Endothelial cell of umbilical vein (primary cell): ENCODE measurements at places on chromosomes 1 and 21.

- H3K27me3 ChIP-seq: no peaks in the 10 kb centered on the region
- H3K36me3 ChIP-seq: no peaks in the 10 kb centered on the region
Observed at GRCh38 chr1:1910651-1911331, 4.3 kb upstream of the CALML6 start.

DNA sequence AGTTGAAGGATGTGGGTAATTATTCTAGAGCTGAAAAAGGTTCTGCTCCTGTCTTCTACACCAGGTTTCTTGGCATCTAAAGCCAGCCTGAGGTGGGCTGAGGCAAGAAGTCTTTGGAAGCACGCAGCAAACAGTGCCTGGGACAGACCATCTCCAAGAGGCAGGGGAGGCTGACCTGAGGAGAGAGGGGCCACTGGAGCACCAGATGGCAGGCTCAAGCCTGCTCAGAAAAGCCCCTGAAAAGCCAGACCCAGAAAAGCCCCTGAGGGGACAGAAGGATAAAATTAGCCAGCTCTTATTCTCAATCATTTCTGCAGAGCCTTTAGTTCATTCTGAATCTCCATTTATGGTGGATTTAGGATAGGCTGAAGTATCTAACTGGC is 17.1 kb downstream of the FCRL4 start:
- DNase-seq: no peak
- no peak overlapping the region for H3K27ac ChIP-seq
- no peaks in the 10 kb centered on the region for H3K4me1 ChIP-seq
- no peaks in the 10 kb centered on the region for H3K36me3 ChIP-seq
- no peak overlapping the region for H3K4me3 ChIP-seq
- peaks cover 2% of the 10 kb centered on the region for H3K27me3 ChIP-seq

GRCh38 chr1:19395678-19396192 is 83.6 kb downstream of the SLC66A1 start:
- H3K36me3 ChIP-seq: no peaks in the 10 kb centered on the region
- H3K4me3 ChIP-seq: no peak overlapping the region
- no peaks in the 10 kb centered on the region for H3K27me3 ChIP-seq
- H3K27ac ChIP-seq: no peak overlapping the region

DNA sequence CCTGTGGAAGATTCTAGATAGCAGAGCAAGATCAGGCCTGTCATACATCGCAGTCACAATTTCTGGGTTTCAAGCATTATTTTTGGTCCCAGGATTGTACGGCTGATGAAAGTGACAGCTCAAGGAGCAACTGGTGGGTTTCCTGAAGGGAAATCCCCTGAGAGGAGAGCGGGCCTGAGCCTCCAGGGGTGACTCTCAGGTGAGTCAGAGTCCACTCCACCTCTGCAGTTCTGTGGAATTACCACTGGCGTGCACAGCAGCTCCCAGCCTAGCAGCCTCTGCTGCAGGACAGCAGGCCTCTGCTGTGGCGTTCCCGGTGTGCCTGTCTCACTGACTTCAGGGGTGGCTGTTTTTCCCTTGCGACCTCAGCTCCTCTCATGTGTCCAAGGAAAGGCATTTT is 24.4 kb downstream of the SLC66A1 start:
- H3K36me3 ChIP-seq: peaks cover 3% of the 10 kb centered on the region
- no peak overlapping the region for H3K27ac ChIP-seq
- no peaks in the 10 kb centered on the region for H3K27me3 ChIP-seq
- no peak for DNase-seq
- peaks cover 4% of the 10 kb centered on the region for H3K4me1 ChIP-seq

DNA sequence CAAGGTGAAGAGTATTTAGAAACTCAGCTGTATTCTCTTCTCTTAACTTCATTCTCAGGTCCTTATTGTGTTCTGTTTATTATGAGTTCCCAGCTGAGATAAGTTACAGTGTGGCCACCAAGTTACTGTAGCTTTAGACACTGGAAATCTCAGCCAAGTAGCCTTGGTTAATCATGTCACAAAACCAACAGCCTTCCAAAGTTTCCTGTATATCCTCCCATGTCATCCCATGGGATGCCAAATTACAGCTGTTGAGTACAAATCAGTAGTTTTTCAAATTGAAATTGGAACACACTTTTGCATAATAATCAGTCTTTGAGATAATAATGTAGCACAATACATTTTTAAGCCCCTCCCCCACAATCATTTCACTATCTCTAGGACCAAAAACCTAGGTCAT is 10.7 kb downstream of the ADAMTS5 start:
- no peaks in the 10 kb centered on the region for H3K36me3 ChIP-seq
- no peak for DNase-seq
- H3K4me1 ChIP-seq: no peaks in the 10 kb centered on the region
- no peak overlapping the region for H3K27ac ChIP-seq
- H3K4me3 ChIP-seq: no peak overlapping the region

DNA sequence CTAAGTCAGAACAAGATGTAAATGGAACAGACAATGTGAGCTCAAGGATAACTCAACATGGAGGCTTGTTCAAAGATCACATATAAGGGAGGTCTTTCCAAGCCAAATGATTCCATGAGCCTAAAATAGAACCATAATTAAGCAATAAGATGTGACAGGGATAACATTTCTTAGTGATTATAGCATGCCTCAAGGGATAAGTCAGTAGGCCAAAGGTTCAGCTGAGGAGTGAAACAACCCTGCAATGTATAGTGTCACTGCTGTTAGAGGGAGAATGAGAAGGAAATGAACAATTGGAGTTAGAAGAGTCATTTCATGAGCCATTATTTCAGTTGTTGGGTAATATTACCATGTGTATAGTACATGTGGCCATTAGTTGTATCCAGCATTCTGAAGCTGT is 25.0 kb downstream of the GORAB start:
- H3K4me3 ChIP-seq: no peak overlapping the region
- DNase-seq: no peak
- H3K36me3 ChIP-seq: peaks cover 3% of the 10 kb centered on the region
- H3K27me3 ChIP-seq: no peaks in the 10 kb centered on the region
- H3K4me1 ChIP-seq: no peaks in the 10 kb centered on the region

GRCh38 chr1:59845091-59845490 is 30.3 kb downstream of the HOOK1 start:
- H3K27ac ChIP-seq: no peak overlapping the region
- H3K4me1 ChIP-seq: no peaks in the 10 kb centered on the region
- no peaks in the 10 kb centered on the region for H3K36me3 ChIP-seq

GRCh38 chr1:203555511-203556046 is 61.6 kb downstream of the OPTC start:
- no peaks in the 10 kb centered on the region for H3K27me3 ChIP-seq
- no peak for DNase-seq
- no peaks in the 10 kb centered on the region for H3K36me3 ChIP-seq
- H3K4me1 ChIP-seq: peaks cover 5% of the 10 kb centered on the region

DNA sequence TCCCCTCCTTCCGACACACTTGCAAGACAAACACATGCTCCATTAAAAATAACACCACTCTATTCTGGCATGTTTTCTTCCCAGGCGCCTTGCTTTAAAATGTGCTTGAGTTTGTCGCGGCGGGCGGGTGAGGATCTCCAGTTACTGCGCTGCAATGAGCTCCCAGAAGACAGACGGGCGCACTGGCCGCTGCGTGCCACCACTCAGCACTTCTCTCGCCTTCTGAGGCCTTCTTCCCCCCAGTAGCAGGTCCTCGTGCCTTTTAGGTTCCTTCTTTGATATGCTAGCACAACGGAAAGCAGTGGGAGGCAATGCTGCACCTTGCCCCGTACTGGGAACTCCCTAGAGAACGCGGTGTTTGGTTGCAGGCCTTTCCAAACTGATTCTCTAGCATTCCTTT is 279.5 kb upstream of the NR5A2 start:
- DNase-seq: no peak
- no peaks in the 10 kb centered on the region for H3K36me3 ChIP-seq
- no peaks in the 10 kb centered on the region for H3K27me3 ChIP-seq
- no peak overlapping the region for H3K4me3 ChIP-seq
